ENCODE measurements at places on chromosomes 2 and 18.

DNA sequence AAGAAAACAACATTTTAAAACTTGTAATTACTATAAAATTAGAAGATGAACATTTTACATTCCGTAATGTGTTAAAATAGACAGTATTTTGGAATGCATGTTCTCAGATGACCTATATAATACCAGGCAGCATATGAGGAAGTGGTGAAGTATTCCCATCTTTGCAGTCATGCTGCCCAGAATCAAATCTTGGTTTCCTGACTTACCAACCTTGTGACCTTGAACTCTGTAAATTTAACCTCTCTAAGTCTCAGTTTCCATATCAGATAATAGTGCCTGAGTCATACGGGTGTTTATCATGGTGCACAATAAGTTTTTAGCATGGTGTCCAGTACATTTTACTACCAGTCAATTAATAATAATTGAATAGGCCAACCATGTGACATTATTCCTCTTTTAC lies 7.3 kb upstream of the GALM start:
- no peak for DNase-seq

- no peak for DNase-seq
Measured at GRCh38 chr2:55401124-55401523, 18.5 kb downstream of the CCDC88A start.

DNA sequence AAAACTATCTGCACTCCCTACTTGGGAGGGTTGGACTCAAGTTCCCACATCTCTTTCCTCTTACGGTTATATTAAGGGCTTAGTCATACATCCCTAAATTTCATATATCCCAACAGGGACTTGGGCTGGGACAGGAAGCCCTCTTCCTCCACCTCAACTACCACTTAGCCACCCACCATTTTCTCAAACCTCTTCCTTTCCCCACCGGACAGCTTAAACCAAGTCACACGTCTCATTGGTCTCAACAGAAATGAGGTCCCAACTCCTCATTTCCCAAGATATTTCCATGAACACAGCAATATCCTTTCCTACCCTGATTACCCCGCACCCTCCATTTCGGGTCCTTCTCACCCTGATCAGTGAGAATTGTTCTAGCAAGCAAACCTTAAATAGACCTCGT lies 736 bp downstream of the ZSCAN30 start:
- DNase-seq: no peak

GRCh38 chr2:216862628-216863398 lies 2.9 kb upstream of the TNP1 start:
- DNase-seq: no peak

DNA sequence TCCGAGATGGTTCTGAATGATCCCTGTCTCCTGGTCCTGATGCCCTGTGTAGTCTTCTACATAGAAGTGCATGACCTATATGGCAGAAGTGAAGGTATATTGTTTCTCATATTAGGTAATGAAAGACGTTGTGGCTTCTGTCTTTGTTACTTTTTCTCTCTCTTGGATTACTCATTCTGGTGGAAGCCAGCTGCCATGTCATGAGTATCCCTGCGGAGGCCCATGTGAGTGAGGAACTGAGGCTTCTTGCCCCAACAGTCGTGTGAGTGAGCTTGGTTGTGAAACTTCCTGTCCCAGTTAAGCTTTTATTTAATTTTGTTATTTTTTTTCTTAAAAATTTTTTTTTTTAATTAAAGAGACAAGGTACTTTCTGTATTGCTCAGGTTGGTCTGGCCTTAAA lies 134.7 kb downstream of the UBR3 start:
- DNase-seq: no peak

Measured in activated CD8-positive, alpha-beta memory T cell treated with anti-CD3 and anti-CD28 coated beads for 1 hour (primary cell).